Cardiac muscle cell (in vitro differentiated cells and primary cell): ENCODE measurements at places on chromosomes 5 and 9. TPM values are rescaled to one million over a fixed set of nuclear protein-coding genes. Genes with fewer than 3 reads are reported as not detected.

AFAP1L1 gene
- total RNA-seq, result 30.5 and 39.3 TPM in 2 replicates

PDE8B gene
- total RNA-seq, result 0.83 and 3.3 TPM in 2 replicates

C8G gene
- total RNA-seq, result 3.4 and 10.8 TPM in 2 replicates

CLK4 gene
- total RNA-seq, result 24.9 and 35.2 TPM in 2 replicates

SLC34A1 gene
- not detected in 2 replicates for total RNA-seq

TAF1L gene
- 0.09 TPM in 1 of 2 replicates, not detected in the other for total RNA-seq

PCDHA12 gene
- 9.5 and 10.5 TPM in 2 replicates for total RNA-seq

- H3K27me3 ChIP-seq, result no peaks in the 10 kb centered on the region
- no peaks in the 10 kb centered on the region for H3K4me1 ChIP-seq
- DNase-seq, result no peak
- H3K27ac ChIP-seq, result no peak overlapping the region
- no peaks in the 10 kb centered on the region for H3K36me3 ChIP-seq
Measured at GRCh38 chr5:575636-576035, 36.5 kb upstream of the CEP72 start.

DNA sequence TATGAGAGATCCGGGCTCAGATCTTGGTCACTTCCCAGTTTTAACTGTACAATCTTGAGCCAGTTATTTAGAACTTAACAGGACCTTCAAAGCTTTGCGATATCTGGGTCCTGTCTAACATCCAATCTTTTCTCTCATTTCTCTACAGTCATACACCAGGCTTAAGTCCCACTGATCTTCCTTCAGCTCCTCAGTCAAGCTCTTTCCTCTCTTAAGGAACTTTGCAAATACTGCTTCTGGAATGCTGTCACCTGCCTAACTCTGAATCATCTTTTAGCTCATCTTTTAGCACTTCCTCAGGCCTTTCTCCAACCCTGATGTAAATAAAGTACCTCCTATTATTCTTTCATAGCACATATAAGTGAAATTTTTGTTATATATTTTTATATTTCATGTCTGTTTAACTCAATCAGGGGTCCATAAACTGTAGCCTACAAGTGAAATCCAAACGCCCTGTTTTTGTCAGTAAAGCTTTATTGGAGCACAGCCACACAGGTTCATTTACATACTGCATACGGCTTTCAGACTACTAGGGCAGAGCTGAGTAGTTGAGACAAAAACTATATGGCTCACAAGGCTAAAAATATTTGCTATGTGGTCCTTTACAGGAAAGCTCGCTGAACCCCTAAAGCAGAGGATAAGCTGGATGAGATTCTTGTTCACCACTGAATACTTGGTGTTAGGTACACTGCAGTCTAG is 63.5 kb downstream of the MEF2C start:
- H3K27me3 ChIP-seq, result no peaks in the 10 kb centered on the region
- H3K27ac ChIP-seq, result no peak overlapping the region
- no peak overlapping the region for H3K4me3 ChIP-seq
- H3K36me3 ChIP-seq, result peaks cover 26% of the 10 kb centered on the region
- peaks cover 23% of the 10 kb centered on the region for H3K4me1 ChIP-seq
- DNase-seq, result no peak

GRCh38 chr5:1190278-1190677 is 11.1 kb upstream of the SLC6A19 start:
- peak overlapping the region; percentile 53 for H3K27ac ChIP-seq
- H3K27me3 ChIP-seq, result no peaks in the 10 kb centered on the region
- H3K4me3 ChIP-seq, result no peak overlapping the region
- H3K4me1 ChIP-seq, result peaks cover 30% of the 10 kb centered on the region
- no peaks in the 10 kb centered on the region for H3K36me3 ChIP-seq

DNA sequence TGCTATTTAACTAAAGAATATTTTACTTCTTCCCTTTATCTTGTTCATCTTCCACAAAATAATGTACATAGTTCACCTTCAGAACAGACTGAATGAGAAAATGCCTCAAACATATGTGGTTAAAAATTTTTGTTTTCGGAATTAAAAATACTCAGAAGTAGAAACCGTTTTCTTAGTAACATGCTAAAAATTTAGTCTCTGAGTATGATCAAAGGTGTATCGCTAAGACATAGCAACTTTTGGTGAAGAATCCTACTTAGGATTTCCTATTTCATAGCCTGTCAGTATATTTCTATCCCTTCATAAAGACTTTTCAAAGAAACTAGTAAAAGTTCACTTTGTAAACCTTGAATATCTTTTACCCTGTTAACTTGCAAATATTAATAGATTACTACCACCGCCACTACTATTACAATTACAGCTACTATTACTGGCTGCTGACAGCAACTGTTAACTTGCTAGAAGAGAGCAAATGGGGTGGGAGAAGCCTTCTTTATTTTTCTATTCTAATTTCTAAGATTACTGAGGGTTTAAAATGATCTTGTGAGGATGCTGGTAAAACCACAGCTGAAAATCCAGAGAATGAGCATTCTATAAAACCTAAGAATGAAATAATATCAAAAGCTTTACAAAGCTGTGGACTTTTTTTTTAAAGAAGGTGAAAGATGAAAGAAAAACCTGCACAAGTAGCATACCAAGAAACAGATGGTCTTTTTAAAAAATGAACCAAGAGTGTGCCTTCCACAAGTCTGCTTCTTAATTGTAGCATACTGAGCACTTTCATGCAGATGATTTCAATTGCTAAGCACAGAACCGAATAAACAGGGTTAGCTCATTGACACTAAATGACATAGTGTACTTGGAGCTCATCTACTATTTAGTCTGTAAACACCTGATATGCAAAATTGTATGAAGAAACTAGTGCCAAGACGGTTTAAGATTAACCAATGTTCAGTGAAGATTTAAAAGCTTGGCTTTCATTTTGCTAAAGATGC is 246.3 kb upstream of the EFNA5 start:
- no peak overlapping the region for H3K4me3 ChIP-seq
- H3K27me3 ChIP-seq, result no peaks in the 10 kb centered on the region
- H3K27ac ChIP-seq, result no peak overlapping the region
- DNase-seq, result no peak
- no peaks in the 10 kb centered on the region for H3K4me1 ChIP-seq

GRCh38 chr5:164475339-164475977 is 970.0 kb downstream of the MAT2B start:
- no peak overlapping the region for H3K4me3 ChIP-seq
- no peaks in the 10 kb centered on the region for H3K36me3 ChIP-seq
- H3K27me3 ChIP-seq, result no peaks in the 10 kb centered on the region
- DNase-seq, result peak; percentile 29
- H3K4me1 ChIP-seq, result no peaks in the 10 kb centered on the region
- H3K27ac ChIP-seq, result no peak overlapping the region

- no peak overlapping the region for H3K27ac ChIP-seq
- DNase-seq, result no peak
- H3K27me3 ChIP-seq, result no peaks in the 10 kb centered on the region
Measured at GRCh38 chr9:22425551-22425950, 21.1 kb upstream of the DMRTA1 start.

- no peaks in the 10 kb centered on the region for H3K36me3 ChIP-seq
- H3K27ac ChIP-seq, result no peak overlapping the region
- H3K4me1 ChIP-seq, result peaks cover 35% of the 10 kb centered on the region
- H3K27me3 ChIP-seq, result no peaks in the 10 kb centered on the region
- H3K4me3 ChIP-seq, result no peak overlapping the region
Measured at GRCh38 chr9:131977109-131977838, 102.4 kb downstream of the MED27 start.

GRCh38 chr5:174522480-174523260 is 201.7 kb upstream of the MSX2 start:
- no peaks in the 10 kb centered on the region for H3K36me3 ChIP-seq
- no peaks in the 10 kb centered on the region for H3K27me3 ChIP-seq
- peaks cover 25% of the 10 kb centered on the region for H3K4me1 ChIP-seq
- H3K27ac ChIP-seq, result no peak overlapping the region
- no peak overlapping the region for H3K4me3 ChIP-seq

DNA sequence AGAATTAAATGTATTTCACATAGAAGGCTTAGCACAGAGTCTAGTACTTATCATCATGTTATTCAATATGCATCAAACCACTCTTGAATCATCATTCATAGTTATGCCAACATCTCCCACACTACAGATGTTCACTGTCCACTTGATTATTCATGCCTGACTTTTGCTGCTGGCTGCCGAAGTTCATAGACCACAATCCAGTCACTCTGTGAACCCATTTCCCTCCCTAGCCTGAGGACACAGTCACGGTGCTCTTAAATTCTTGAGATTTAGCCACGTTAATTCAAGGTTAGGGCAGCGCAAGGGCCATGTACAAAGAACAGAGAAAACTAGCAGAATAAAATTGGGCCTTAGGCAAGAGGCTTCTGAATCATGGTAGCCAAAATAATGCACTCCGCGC is 32.4 kb downstream of the ABCA1 start:
- peak; percentile 74 for DNase-seq
- no peaks in the 10 kb centered on the region for H3K27me3 ChIP-seq
- H3K27ac ChIP-seq, result no peak overlapping the region
- H3K36me3 ChIP-seq, result no peaks in the 10 kb centered on the region

GRCh38 chr9:113695440-113695851 is 180.7 kb upstream of the ZNF618 start:
- no peak overlapping the region for H3K4me3 ChIP-seq
- H3K4me1 ChIP-seq, result no peaks in the 10 kb centered on the region
- no peaks in the 10 kb centered on the region for H3K36me3 ChIP-seq
- no peaks in the 10 kb centered on the region for H3K27me3 ChIP-seq

DNA sequence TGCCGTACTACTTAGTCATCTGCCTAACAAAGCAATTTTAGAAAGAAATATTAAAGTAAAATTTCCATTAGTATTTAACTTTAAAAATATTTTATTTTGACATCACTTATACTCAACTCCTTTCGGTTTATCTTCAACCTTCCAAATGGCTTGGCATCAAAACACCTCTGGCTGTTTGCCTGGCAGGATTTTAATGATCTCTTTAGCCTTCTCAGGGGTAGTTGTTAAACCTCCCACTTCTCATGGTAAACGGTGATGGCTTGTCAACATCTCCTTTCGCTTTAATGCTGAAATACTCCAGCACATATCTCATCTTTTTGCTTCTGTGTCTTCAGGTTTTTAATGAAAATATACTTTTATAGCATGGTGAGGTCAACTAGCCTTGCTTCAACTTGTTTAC is 747.1 kb downstream of the CETN3 start:
- no peaks in the 10 kb centered on the region for H3K4me1 ChIP-seq
- H3K27ac ChIP-seq, result no peak overlapping the region
- no peak overlapping the region for H3K4me3 ChIP-seq
- H3K27me3 ChIP-seq, result no peaks in the 10 kb centered on the region
- H3K36me3 ChIP-seq, result no peaks in the 10 kb centered on the region

DNA sequence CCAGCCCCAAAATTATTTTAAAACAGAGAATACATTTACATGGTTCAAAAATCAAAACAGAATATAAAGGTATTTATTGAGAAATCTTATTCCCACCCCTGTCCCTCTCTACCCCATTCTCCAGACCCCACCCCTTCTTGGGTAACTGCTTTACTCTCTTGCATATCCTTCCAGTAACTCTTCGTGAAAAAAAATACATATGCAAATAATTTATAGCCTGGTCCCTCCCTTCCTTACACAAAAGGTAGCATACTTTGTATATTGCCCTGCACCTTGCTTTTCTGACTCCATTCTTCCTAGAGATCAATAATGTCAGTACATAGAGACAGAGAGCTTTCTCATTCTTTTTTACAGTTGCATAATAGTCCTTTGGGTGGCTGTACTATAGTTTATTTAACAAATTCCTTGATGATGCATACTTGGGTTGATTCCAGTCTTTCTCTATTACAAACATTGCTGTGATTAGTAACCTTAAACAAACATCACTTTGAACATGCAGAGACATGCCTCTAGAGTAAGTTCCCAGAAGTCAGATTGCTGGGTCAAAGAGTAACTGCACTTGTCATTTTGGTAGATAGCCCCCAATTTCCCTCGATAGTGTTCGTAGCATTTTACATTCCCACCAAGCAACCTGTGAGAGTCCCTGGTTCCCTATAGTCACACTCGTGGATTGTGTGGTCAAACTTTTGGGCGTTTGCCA is 47.9 kb downstream of the STOM start:
- H3K27ac ChIP-seq, result no peak overlapping the region
- no peaks in the 10 kb centered on the region for H3K27me3 ChIP-seq
- peak; percentile 88 for DNase-seq
- no peak overlapping the region for H3K4me3 ChIP-seq
- peaks cover 13% of the 10 kb centered on the region for H3K36me3 ChIP-seq

DNA sequence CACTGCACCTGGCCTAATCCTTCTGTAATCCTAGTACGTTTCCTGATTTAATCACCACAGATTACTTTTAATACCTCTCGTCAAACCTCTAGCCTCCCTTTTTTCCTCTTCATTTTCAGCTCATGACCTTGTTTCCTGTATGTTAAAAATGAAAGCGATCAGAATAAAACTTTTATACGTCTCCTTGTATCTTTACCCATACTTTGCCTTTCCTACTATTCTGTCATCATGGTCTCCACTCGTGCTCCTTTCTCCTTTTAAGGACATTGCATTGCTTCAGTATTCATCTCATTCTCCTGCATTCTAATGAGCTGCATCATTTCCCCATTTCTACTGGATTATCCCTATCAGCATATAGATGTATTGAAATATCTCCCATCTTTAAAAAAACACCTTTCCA is 8.5 kb downstream of the CDC42SE2 start:
- H3K4me1 ChIP-seq, result no peaks in the 10 kb centered on the region
- no peaks in the 10 kb centered on the region for H3K36me3 ChIP-seq
- H3K27me3 ChIP-seq, result no peaks in the 10 kb centered on the region
- no peak overlapping the region for H3K27ac ChIP-seq
- no peak overlapping the region for H3K4me3 ChIP-seq

GRCh38 chr5:28391277-28391676 is 1352.9 kb upstream of the CDH9 start:
- no peak for DNase-seq
- no peak overlapping the region for H3K27ac ChIP-seq
- no peaks in the 10 kb centered on the region for H3K36me3 ChIP-seq

DNA sequence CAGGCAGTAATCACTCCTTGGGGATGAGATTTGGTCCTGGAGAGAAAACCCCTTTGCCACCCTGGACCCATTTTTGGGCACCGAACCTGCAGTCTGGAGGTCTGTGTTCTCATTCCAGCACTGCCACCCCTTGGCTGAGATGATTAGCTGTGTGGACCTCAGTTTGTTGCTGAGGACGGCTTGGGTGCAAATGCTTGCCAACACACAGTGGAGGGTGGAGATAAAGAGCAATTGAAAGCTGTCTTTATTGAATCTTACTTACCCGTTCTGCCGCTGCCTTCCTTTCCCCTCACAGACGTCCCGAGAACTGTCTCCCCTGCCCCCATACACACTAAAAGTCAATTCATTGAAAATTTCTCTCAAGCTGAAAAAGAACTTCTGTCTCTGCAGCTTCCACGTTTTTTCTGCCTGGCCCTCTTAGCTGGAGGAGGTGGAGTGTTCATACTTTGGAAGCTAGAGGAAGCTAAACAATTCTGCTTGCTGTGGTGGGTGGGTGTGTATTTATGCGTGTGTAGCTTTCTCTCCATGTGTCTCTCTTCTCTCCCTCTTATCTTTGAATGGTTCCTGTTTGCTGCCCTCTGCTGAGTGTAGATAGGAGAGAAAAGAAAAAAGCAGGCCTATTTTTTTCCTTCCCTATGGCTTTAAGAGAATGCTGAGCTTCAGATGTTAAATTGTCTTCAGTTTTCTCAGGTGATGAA is 6.6 kb downstream of the GALNT10 start:
- H3K36me3 ChIP-seq, result no peaks in the 10 kb centered on the region
- H3K27ac ChIP-seq, result no peak overlapping the region
- no peak overlapping the region for H3K4me3 ChIP-seq
- H3K4me1 ChIP-seq, result peaks cover 27% of the 10 kb centered on the region
- H3K27me3 ChIP-seq, result peaks cover 3% of the 10 kb centered on the region
- peak; percentile 80 for DNase-seq

GRCh38 chr9:111945216-111945615 is 48.6 kb downstream of the UGCG start:
- H3K27me3 ChIP-seq, result no peaks in the 10 kb centered on the region
- no peak overlapping the region for H3K27ac ChIP-seq
- H3K4me1 ChIP-seq, result no peaks in the 10 kb centered on the region
- DNase-seq, result no peak
- H3K36me3 ChIP-seq, result no peaks in the 10 kb centered on the region
- H3K4me3 ChIP-seq, result no peak overlapping the region
